ENCODE measurements at places on chromosomes 12 and 14. TPM values are rescaled to one million over a fixed set of nuclear protein-coding genes. Genes with fewer than 3 reads are reported as not detected.

Gene ZNF891
- total RNA-seq, result 6.8 TPM

Gene OTX2
- not detected for total RNA-seq

Gene CCDC175
- not detected for total RNA-seq

Gene IFNG-AS1
- total RNA-seq, result 19.0 TPM

Gene CD163L1
- 0.32 TPM for total RNA-seq

Gene PCED1B
- total RNA-seq, result 48.0 TPM

Gene TTC9
- 14.0 TPM for total RNA-seq

Gene INHBE
- not detected for total RNA-seq

Gene PRDM4
- 117 TPM for total RNA-seq

Gene RNU7-1
- total RNA-seq, result not detected

Gene GYS2
- total RNA-seq, result 0.10 TPM

Gene NANOG
- total RNA-seq, result not detected

Gene ANKRD9
- 1.8 TPM for total RNA-seq

Gene GARIN6
- not detected for total RNA-seq

Gene GALNT8
- total RNA-seq, result 1.3 TPM

Gene CLEC4C
- 0.39 TPM for total RNA-seq

Gene ACTR10
- total RNA-seq, result 40.6 TPM

Gene KLRC1
- not detected for total RNA-seq

Gene PLCZ1
- not detected for total RNA-seq

Measured in B cell (primary cell).